ENCODE measurements at places on chromosomes 6 and 20.

GRCh38 chr6:152680151-152680550 is 17.5 kb upstream of the MYCT1 start:
- DNase-seq, result no peak

- no peak for DNase-seq
These were observed 498.9 kb upstream of the MANEA start for GRCh38 chr6:95078457-95078856.

GRCh38 chr6:25369036-25369432 is 89.9 kb downstream of the CARMIL1 start:
- no peak for DNase-seq

- DNase-seq, result no peak
These were observed 10.3 kb downstream of the PPP1R14C start for GRCh38 chr6:150152891-150153876.

GRCh38 chr6:167703347-167703746 is 123.4 kb upstream of the AFDN start:
- no peak for DNase-seq

DNA sequence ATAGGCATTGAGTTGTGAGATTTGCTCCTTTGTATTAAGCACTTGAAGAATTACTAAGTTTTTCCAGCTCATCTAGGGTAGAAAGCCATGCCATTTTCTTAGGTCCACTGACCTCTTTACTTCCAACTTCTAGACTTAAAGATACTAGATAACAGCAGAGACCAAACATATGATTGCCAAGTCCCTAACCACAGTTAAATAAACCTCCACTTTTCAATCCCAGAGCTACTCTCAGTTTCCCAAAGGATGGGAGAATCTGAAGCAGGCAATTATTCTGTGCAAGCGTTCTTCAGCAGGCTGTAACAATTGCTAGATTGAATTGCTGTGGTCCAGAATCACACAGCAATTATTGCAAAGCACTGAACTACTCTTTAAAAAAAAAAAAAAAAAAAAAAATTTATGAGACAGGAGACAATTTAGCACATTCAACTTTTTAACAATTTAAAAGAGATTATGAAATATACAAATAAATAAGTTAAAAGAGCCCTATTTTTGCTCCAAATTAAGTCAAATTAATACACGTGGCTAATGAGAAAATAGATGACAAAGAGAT is 104.0 kb upstream of the PRSS16 start:
- DNase-seq, result no peak

DNA sequence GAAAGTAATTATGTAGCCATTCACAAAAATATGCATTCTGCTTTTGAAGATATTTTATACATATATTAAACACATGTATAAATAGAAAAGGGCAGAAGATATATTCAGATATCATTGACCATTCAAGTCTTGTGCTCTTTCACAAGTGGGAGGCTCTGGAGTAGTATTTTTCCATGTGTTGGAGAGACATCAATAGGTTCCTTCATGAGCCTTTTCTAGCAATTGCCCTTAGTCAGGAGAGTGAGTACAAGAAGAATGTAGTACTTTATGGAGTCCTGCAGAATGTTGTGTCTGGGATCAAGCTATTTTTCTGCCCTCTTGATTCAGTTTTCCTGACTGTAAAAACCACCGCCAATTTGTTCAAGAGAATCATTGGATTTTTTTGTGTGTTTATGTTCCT is 117.9 kb downstream of the LRRC1 start:
- no peak for DNase-seq
